ENCODE measurements at places on chromosomes 12 and 14.

- DNase-seq: no peak
These were observed 427.6 kb downstream of the IPO8 start for GRCh38 chr12:30268041-30268440.

DNA sequence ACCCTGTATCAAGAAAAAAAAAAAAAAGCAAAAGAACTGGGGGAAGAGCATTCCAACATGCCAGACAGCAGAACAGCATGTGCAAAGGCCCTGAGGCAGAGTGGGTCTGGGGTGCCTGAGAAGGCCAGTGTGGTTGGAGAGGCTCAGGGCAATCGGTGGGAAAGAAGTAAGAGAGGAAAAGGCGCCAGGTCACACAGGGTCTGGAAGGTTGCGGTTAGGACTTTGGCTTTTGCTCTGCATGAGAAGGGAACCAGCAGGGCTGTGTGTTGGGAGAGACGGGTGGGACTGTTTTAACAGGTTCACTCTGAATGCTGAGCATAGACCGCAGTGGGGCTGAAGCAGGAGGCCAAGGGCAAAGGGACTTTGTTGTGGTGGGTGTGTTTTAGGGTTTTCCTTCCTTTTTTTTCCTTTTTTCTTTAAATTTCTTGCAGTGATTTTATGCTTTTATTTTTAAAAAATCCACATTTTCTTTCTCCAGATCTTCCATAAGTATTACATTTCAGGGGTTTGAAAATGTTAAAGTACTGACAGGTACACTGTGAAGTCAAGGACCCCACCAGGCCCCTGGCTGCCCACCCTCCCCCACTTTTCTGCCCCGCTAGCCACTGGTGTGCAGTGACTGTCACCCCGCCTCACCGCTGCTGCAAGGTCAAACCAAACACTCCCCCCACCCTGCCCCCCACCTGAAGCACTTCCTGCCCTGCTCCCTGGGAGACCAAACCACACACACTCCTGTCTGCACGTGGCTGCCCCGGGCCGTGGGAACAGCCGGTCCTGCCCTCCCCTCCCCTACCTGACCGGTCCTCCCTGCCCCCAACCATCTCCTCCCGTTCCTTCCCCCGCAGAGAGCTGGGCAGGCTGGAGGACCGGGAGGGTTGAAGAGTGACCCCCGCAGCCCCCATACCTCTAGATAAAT lies 30.0 kb downstream of the DTX1 start:
- no peak for DNase-seq

GRCh38 chr14:56321861-56322260 lies 203.7 kb downstream of the PELI2 start:
- DNase-seq: no peak

- DNase-seq: no peak
These were observed 311.4 kb upstream of the ATP2B1 start for GRCh38 chr12:90020014-90020413.

GRCh38 chr14:73476451-73476931 lies 14.2 kb upstream of the RIOX1 start:
- DNase-seq: no peak

DNA sequence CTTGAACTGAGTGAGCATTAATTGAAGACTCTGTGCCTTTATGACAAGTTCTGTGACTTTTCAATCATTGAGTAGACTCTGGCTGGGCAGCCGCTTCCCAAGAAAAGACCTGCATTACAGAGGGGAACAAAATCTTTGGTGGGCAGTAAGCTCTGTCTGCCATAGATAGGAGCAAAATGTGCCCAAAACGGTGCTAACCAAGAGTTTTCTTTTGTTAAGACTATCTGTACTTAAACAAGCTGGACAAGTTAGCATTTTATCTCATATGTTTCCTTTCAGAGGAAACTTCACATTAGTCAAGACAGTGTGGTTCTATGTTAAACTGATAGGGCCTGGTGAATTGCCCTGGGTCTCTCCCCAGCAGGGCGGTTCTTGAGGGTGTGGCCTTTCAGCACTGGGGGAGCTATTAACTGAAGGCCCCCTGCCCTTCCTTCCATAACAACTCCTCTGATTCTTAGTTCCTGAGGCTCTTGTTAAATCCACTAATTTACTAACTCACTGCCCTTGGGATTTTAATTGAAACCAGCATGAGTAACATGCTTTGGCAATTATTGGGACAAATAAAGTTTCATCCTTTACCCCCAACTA lies 219.6 kb downstream of the KTN1 start:
- DNase-seq: no peak

GRCh38 chr14:74257941-74258763 lies 18.9 kb downstream of the VSX2 start:
- DNase-seq: no peak

GRCh38 chr12:85509857-85510256 lies 229.8 kb downstream of the ALX1 start:
- no peak for DNase-seq

- DNase-seq: no peak
These were observed 571.5 kb upstream of the FBXO33 start for GRCh38 chr14:40003773-40004172.

GRCh38 chr12:77231501-77231918 lies 166.1 kb upstream of the E2F7 start:
- DNase-seq: no peak

DNA sequence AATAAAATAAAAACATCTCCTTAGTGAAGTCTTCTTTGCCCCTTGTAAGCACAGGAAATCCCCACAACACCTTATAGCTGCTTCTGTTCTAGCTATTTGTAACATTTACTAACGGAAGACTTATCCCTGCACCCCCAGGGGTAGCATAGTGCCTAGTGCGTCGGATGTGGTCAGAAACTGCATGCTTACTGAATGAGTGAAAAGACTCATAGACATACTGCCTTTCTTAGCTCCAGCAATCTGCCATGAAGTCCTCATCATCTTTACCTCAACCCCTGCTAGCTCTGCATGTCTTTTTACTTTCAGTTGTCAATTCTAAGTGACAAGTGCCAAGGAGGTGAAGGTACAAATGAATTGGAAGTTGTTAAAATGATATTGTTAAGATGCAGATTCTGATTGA lies 12.9 kb downstream of the RIOX1 start:
- no peak for DNase-seq

DNA sequence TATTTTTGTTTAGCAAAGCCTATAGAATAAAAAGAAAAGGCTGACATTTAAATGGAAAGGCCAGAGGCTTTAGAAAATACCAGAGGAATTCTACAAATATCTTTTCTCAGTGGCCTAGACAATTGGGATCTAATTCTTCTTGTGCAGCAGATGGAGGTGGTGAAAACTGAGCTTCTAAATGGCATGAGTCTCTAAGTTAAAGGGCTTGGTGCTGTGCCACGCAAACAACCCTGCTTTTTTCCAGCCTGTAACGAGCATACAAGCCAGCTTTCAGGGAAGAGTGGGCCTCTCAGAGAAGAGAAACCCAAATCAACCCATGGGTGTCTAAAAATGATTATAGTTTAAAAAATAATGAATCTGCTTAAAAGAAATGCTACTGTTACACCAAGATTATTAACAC lies 237.9 kb upstream of the NAV3 start:
- DNase-seq: no peak

- DNase-seq: peak; percentile 23
These were observed 229.7 kb upstream of the NPAS3 start for GRCh38 chr14:32709027-32709426.

GRCh38 chr12:131499160-131499863 lies 211.6 kb upstream of the SFSWAP start:
- no peak for DNase-seq

GRCh38 chr14:61877035-61877390 lies 114.8 kb downstream of the SNAPC1 start:
- DNase-seq: no peak

- DNase-seq: no peak
These were observed 143.4 kb downstream of the RTN1 start for GRCh38 chr14:59727073-59727661.

- DNase-seq: no peak
These were observed 184.1 kb upstream of the RPH3A start for GRCh38 chr12:112607427-112607826.

- no peak for DNase-seq
These were observed 17.3 kb downstream of the BAZ1A start for GRCh38 chr14:34857689-34858449.

- no peak for DNase-seq
These were observed 13.8 kb upstream of the POC1B start for GRCh38 chr12:89539426-89540223.

- no peak for DNase-seq
These were observed 8.3 kb downstream of the OR11G2 start for GRCh38 chr14:20198991-20199390.

GRCh38 chr12:93751864-93752610 lies 74.9 kb downstream of the CRADD start:
- no peak for DNase-seq

GRCh38 chr14:99982537-99983250 lies 82.5 kb upstream of the EVL start:
- peak; percentile 38 for DNase-seq

GRCh38 chr14:78073028-78073427 lies 97.1 kb upstream of the NRXN3 start:
- no peak for DNase-seq

GRCh38 chr12:56130876-56131275 lies 2.8 kb downstream of the ESYT1 start:
- no peak for DNase-seq

- no peak for DNase-seq
These were observed 32.6 kb downstream of the DDX11 start for GRCh38 chr12:31106101-31106803.

- peak; percentile 49 for DNase-seq
These were observed 593 bp downstream of the CFL2 start for GRCh38 chr14:34713681-34714319.

GRCh38 chr14:20631880-20632389 lies 9.6 kb downstream of the OR6S1 start:
- DNase-seq: no peak
